CD4-positive, alpha-beta T cell treated with Interleukin-6 at 100 ng/mL for 8 hours (primary cell): ENCODE measurements at places on chromosomes 16 and 17.

- no peak for DNase-seq
Measured at GRCh38 chr17:31061678-31062077, 33.1 kb upstream of the NF1 start.

GRCh38 chr17:16158714-16159113 is 56.6 kb downstream of the NCOR1 start:
- no peak for DNase-seq

GRCh38 chr17:8140065-8141029 is 11.9 kb downstream of the PER1 start:
- DNase-seq, result no peak

DNA sequence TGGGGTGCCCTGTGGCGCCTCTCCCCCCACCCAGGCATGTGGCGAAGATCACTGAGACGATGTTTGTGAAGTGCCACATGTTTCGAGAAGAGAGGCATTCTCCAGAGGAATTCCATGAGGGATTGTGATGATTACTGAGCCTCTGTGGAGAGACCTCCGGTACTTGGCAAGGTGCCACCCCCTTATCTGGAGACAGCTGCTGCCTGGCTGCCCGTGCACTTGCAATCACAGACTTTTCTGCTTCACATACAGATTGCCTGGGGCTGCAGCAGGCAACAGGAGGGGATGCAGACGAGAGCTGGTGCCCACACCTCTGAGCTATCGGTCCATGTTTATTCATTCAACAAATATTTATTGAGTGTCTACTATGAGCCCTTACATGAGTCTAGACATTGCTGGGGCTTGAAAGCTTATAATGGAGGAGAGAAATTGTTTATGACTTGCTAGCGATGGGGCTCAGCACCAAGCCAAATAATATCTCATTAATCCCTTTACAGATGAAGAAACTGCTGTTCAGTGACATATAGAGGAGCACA is 317.2 kb upstream of the ZFHX3 start:
- no peak for DNase-seq

- no peak for DNase-seq
Measured at GRCh38 chr16:23709536-23709935, 3.5 kb downstream of the ERN2 start.

DNA sequence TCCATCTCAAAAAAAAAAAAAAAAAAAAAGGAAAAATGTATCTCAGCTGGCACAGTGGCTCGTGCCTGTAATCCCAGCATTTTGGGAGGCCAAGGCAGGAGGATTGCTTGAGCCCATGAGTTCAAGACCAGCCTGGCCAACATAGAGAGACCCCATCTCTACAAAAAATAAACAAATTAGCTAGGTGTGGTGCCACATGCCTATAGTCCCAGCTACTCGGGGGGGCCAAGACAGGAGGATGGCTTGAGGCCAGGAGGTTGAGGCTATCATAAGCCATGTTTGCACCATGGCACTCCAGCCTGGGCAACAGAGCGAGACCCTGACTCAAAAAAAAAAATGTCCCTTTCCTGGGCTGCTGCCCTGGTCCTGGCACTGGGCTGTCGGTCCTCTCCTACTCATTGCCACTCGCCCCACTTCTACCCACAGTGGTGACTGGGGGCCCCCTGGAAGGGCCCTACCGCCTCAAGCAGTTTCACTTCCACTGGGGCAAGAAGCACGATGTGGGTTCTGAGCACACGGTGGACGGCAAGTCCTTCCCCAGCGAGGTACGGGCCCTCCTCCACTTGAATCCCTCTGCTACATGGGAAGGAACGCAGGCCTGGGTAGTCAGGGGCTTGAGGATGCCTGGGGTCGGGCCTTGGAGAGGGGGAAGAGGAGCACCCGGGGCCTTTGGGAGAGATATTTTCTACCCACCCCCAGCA is 6.1 kb downstream of the CA7 start:
- DNase-seq, result no peak

DNA sequence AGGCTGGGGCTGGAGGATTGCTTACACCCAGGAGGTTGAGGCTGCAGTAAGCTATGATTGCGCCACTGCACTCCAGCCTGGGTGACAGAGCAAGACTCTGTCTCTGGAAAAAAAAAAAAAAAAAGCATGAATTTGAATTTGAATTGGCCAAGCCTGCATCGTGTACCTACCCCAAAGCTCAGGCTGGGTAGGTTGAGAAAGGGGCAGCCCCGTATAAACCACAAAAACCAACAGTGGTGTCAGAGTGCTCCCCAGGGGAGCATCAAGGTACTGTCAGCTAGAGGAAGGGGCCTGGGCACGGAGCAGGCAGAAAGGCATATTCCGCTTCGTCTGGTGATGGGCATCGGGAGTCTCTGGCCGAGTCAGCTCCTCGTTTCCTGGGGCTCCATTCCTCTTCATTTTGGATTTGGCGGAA is 40.9 kb downstream of the RAP1GAP2 start:
- DNase-seq, result peak; percentile 44

DNA sequence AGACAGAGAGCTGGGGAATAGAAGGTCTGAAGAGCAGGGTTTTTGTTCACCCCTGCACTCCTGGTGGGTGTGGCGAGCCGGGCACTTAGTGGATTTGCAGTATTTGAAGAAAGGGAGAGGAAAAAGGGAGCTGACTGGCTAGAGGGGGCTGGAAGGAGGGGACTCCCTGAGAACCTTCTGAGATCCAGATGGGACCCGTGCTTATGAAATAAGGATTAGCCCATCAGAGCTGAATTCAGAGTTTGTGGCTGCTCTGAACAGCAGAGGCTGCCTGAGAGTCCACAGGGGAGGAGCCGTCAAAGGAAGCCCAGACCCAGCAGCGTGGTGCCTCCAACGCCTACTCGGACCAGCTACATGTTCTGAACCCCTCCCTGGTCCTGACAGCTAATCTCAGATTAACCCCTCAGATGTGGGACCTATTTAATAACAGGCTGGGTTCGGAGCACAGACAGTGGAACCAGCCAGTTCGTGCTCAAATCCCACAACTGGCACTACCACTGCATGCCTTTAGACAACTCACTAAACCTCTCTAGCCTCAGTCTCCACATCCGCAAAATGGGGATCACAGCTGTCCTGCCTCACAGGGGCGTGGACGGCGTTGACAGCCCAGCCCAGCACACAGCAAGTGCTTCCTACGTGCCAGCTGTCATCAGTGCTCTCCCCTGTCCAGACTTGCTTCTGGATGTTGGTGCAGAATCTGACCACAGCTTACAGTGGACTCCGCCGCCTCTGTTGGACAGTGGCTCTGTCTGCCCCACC is 70.6 kb downstream of the DYNLRB2 start:
- DNase-seq, result no peak

DNA sequence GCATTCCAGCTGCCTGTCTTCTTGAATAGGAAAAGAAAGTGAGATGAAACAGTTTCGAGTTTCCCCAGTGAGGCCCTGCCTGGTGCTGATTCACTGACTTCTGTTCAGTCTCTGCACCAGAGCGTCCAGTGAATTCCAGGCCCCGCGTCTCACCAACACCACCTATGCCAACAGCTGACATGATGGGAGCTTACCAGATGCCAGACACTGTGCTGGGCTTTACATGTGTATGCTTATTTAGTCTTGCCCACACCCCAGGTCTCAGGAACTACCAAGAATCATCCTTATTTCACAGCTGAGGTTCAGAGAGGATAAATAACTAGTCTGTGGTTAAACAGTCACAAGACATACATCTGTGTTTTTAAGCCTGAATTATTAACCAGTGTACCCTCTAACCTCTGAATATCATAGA is 29.1 kb upstream of the IRX6 start:
- no peak for DNase-seq

- DNase-seq, result no peak
Measured at GRCh38 chr16:21277045-21277926, 804 bp downstream of the CRYM start.

- DNase-seq, result no peak
Measured at GRCh38 chr16:12158428-12158827, 181.9 kb downstream of the SNX29 start.

DNA sequence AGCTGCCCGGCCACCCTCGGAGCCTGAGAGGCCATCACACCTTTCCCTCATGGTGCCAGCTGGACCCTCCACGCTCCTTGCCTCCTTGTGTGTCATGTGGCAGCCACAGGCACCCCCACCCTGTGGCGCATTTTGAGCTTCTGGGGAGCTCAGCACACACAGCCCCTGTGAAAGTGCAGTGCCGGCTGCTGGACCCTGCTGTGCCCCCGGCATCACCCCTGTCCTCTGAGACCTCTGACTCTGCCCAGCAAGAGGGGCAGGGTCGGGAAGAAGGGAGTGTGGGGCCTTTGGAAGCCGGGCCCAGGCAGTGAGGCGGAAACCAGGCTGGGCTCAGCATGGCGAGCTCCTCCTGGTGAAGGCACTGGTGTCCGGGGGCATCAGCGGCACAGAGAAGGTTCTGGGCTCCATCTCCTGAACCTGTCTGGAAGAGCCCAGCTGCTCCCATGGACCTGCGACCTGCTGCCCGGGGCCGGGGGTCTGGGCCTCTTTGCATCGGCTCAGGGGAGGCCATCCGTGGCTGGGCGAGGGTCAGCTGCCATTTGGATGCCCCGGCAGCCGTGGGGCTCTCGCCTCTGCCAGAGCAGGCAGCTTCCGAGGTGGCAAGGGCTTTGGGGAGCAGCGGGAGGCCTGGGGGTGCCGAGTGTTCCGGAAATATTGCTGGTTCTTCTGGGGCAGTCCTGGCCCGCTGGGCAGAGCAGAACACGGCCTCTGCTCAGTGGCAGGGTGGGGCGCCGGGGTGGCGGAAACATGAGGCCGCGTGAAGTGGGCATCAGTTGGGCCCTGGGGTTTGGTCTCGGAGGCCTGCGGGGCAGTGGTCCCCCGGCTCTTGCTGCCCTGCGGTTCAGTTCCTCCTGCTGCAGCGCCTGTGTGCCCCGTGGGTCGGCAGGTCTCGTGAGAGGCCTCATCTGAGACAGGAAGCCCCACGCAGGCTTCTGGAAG is 17.9 kb downstream of the CENPX start:
- DNase-seq, result no peak

GRCh38 chr16:80027007-80027965 is 426.7 kb upstream of the MAF start:
- peak; percentile 24 for DNase-seq

DNA sequence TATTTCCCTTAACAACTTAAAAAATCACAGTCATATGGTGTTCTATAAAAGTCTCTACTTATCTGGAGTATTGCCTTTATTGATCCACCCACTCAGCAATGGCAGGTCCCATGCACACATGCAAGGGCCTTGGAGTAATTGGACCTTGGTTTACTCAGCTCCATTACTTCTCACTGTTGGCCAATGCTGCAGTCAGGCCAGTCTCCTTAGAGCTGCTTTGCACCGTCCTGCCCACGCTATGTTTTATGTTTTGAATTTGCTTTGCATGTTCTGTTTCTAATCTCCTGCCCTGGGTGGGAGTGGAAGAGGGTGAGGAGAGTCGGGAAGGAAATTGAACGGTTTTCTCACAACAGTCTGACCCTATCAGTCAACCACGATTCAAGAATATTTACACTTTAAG is 23.6 kb downstream of the ARHGAP44 start:
- DNase-seq, result no peak

GRCh38 chr17:77995146-77995852 is 36.8 kb downstream of the TNRC6C start:
- DNase-seq, result no peak

GRCh38 chr16:35868630-35869029 is 2409.2 kb downstream of the TP53TG3F start:
- DNase-seq, result no peak

GRCh38 chr17:57517632-57518456 is 227.3 kb downstream of the CCDC182 start:
- DNase-seq, result no peak

DNA sequence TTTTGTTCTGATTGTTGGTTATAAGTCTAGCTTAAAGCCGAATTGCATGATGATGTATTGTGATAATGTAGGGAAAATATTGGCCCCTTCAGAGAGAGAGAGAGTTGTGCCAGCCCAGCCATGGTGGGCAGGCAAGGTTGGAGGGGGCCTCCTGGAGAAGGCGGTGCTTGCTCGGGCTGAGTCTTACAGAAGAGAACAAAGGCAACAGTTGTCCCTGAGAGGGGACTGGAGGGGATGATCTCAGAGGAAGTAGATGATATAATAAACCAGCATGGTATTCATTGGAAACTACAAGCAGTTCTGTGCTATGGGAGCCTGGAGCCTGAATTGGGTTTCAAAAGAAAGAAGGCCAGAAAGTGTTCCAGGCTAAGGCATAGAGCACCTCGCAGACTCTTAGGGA is 173.8 kb downstream of the RPTOR start:
- no peak for DNase-seq

DNA sequence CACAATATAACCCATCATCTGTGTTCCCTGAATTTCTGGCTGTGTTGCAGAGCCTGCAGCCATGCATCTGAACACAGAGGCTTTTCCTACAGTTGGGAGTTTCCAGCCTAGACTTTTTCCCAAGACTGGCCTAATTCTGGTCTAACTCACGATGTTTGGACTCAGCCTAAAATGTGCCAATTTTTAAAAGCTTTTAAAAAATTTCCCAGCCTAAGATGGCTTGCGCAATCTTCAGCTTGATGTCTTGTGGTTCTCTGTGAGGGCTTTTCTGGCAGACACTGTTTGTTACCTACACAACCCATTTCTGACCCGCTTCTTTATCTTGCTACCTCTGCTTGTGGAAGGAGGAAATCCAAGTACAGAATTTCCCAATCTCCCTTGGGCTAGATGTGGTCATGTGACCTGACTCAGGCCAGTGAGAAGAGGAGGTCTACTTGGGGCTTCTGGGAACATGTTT is 72.7 kb upstream of the GAS7 start:
- no peak for DNase-seq

GRCh38 chr16:89685916-89686315 is 573 bp upstream of the CDK10 start:
- DNase-seq, result no peak

DNA sequence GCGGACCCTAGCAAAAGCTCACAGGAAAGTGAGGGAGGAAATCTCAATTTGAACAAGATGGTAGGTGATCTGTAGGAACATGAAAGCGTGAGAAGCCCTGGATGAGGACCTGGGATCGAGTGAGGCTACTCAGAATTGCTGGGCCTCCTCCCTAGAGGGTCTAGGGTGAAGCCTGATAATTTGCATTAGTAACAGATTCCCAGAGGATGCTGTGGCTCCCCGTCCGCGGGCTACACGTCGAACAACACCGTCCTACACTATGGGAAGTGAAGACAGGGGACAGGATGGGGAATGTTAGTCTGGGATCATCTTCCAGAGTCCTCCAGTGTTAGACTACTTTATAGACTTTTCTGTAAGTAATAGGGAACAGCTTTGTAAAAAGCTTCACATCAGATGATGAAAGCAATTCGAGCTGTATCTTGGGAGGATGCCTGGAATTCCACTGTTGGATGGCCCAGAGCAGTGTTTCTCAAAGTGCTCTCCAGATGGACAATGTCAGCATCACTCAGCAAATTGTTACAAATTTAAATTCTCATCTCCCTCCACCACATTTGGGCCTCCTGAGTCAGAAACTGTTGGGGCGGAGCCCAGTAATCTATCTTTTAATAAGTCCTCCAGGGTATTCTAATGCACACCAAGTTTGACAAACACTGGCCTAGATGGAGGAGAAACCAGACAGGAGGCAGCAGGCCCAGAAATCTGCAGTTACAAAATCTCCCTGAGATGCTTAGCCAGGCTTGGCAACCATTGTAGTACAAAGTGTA is 6.5 kb downstream of the FNDC8 start:
- no peak for DNase-seq

GRCh38 chr16:77675464-77676324 is 46.6 kb upstream of the NUDT7 start:
- DNase-seq, result peak; percentile 46

GRCh38 chr16:55041540-55042234 is 111.0 kb downstream of the IRX5 start:
- no peak for DNase-seq
